Aorta (tissue), 5 donors: ENCODE measurements at places on chromosomes 11 and 22. TPM values are rescaled to one million over a fixed set of nuclear protein-coding genes. Genes with fewer than 3 reads are reported as not detected.

GRCh38 chr22:50114221-50115021, 24.6 kb downstream of the MOV10L1 start:
- no peaks in the 10 kb centered on the region for H3K27me3 ChIP-seq
- no peak overlapping the region for H3K4me3 ChIP-seq
- no peaks in the 10 kb centered on the region for H3K36me3 ChIP-seq
- peak overlapping the region; percentile 83 for H3K27ac ChIP-seq
- no peak for DNase-seq
- no peaks in the 10 kb centered on the region for H3K4me1 ChIP-seq

DNA sequence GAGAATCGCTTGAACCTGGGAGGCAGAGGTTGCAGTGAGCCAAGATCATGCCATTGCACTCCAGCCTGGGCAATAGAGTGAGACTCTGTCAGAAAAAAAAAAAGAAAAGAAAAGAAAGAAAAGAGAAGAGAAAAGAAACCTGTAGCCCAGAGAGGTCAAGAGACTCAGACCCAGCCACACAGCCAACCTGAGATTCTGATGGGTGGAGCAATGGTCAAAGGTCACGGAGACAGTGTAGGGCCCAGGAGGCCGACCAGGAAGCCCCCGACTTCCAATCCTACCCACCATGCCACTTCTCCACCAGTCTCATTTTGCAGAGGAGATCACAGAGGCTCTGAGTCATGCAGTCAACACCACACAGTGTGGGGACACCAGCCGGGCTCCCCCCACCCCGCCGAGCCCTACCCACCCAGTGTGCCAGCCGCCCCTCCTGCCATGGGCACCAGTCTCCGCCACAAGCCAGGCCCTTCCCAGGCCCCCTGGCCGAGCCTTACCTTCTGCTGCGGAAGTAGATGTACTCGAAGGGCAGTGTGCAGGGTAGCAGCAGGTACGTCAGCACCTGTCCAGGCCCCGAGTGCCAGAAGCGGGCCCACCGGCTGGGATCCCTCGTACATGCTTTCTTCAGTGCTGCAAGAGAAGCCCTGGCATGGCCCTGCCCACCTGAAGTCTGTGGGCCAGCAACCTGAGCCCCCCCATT, 7.9 kb downstream of the PNPLA5 start:
- H3K4me3 ChIP-seq: no peak overlapping the region
- peak; percentile 65 for DNase-seq
- H3K27me3 ChIP-seq: no peaks in the 10 kb centered on the region
- no peaks in the 10 kb centered on the region for H3K36me3 ChIP-seq
- H3K4me1 ChIP-seq: no peaks in the 10 kb centered on the region

DNA sequence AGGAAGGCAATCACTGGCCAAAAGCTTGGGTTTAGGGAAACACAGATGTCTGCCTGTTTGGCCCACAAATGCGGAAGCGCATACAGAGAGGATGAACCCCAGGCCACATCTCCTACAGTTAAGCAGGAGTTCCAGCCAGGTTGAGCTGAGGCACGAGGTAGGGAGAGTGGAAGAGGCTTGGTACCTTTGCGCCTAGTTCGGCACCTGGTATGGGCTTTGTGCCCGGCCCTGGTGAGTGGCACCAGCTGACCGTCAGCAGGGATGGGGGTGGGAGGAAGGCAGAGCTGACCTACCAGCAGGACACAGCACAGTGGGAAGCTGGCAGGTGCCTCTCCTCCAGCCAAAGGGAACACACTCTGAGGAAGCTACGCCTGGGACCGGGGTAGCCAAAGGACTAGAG, 57.6 kb downstream of the KCNC1 start:
- no peak overlapping the region for H3K4me3 ChIP-seq
- no peak overlapping the region for H3K27ac ChIP-seq
- H3K27me3 ChIP-seq: no peaks in the 10 kb centered on the region
- no peaks in the 10 kb centered on the region for H3K36me3 ChIP-seq
- no peaks in the 10 kb centered on the region for H3K4me1 ChIP-seq
- DNase-seq: no peak

- no peaks in the 10 kb centered on the region for H3K36me3 ChIP-seq
- H3K27me3 ChIP-seq: no peaks in the 10 kb centered on the region
- peak; percentile 33 for DNase-seq
- no peak overlapping the region for H3K4me3 ChIP-seq
- no peaks in the 10 kb centered on the region for H3K4me1 ChIP-seq
Observed at GRCh38 chr11:2443406-2443805, 908 bp downstream of the TRPM5 start.

DNA sequence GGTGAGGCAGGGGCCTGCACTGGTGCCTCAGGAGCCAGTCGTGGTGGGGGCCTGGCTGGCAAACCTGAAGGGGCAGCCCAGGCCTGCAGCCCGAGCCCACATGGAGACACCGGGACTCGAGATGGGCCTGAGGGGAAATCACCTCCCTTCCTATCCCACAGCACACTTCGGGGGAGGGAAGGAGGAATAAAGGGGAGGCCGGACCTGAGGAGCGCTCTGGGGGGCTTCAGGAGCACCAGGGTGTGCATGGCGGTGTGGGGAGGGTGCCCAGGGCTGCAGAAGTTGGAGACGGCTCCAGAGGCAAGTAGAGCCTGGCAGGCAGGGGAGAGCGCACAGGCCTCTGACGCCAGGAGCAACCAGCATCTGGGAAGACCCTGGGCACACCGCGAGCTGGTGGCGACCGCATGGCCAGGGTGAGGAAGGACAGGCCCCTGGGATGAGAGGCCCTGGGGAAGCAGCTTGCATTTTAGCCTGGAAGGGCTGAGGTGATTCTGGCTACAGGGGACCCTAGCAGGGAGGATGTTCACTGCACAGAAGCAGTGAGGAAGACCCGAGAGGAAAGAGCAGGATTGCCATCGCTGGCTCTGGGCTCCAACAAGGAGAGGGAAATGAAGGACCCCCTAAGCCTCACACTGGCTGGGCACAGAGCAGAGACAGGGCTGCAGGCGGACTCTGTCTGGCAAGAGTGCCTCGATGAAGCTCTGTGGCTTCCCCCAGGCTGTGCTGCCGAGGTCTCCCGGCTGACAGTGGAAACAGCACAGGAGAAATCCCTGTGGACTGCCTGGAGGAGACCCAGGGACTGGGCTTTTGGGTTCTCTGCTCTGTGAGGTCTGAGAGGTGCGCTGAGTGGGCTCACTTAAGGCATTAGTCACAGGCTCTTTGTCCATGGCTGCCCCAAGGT, 457.7 kb downstream of the BRD1 start:
- no peaks in the 10 kb centered on the region for H3K27me3 ChIP-seq
- no peaks in the 10 kb centered on the region for H3K36me3 ChIP-seq

- H3K4me1 ChIP-seq: no peaks in the 10 kb centered on the region
- H3K4me3 ChIP-seq: no peak overlapping the region
- H3K27ac ChIP-seq: no peak overlapping the region
- H3K36me3 ChIP-seq: no peaks in the 10 kb centered on the region
Observed at GRCh38 chr11:36627471-36627870, 29.4 kb upstream of the RAG2 start.

H19 gene
- 318 TPM for total RNA-seq

NRXN2 gene
- total RNA-seq: 21.6 TPM

GRCh38 chr22:34880662-34881061, 185.3 kb upstream of the ISX start:
- no peaks in the 10 kb centered on the region for H3K27me3 ChIP-seq
- no peak overlapping the region for H3K4me3 ChIP-seq
- DNase-seq: no peak
- no peaks in the 10 kb centered on the region for H3K36me3 ChIP-seq
- no peak overlapping the region for H3K27ac ChIP-seq

OR8D1 gene
- not detected for total RNA-seq

ARHGAP20 gene
- 3.5 TPM for total RNA-seq

- H3K27me3 ChIP-seq: no peaks in the 10 kb centered on the region
- no peaks in the 10 kb centered on the region for H3K36me3 ChIP-seq
- no peaks in the 10 kb centered on the region for H3K4me1 ChIP-seq
- peak; percentile 53 for DNase-seq
Observed at GRCh38 chr22:25403811-25404471, 160.5 kb upstream of the GRK3 start.

- H3K27me3 ChIP-seq: no peaks in the 10 kb centered on the region
- H3K4me3 ChIP-seq: no peak overlapping the region
- no peak for DNase-seq
- no peaks in the 10 kb centered on the region for H3K36me3 ChIP-seq
Observed at GRCh38 chr22:22057617-22058378, 75.2 kb upstream of the TOP3B start.

SEC14L2 gene
- 14.7 TPM for total RNA-seq

MS4A12 gene
- not detected for total RNA-seq

ME3 gene
- total RNA-seq: 27.7 TPM

TPBGL gene
- 0.30 TPM for total RNA-seq

SART1 gene
- 50.9 TPM for total RNA-seq

GRCh38 chr22:33741025-33741424, 179.3 kb downstream of the LARGE1 start:
- H3K4me1 ChIP-seq: no peaks in the 10 kb centered on the region
- DNase-seq: no peak
- no peaks in the 10 kb centered on the region for H3K36me3 ChIP-seq
- no peak overlapping the region for H3K4me3 ChIP-seq
- H3K27me3 ChIP-seq: no peaks in the 10 kb centered on the region
- H3K27ac ChIP-seq: no peak overlapping the region

OR56A1 gene
- 0.13 TPM for total RNA-seq

- no peaks in the 10 kb centered on the region for H3K4me1 ChIP-seq
- DNase-seq: peak; percentile 89
- no peaks in the 10 kb centered on the region for H3K27me3 ChIP-seq
- H3K36me3 ChIP-seq: no peaks in the 10 kb centered on the region
- peak overlapping the region; percentile 74 for H3K27ac ChIP-seq
- no peak overlapping the region for H3K4me3 ChIP-seq
Observed at GRCh38 chr22:24176630-24177029, 4.7 kb upstream of the SUSD2 start.

DNA sequence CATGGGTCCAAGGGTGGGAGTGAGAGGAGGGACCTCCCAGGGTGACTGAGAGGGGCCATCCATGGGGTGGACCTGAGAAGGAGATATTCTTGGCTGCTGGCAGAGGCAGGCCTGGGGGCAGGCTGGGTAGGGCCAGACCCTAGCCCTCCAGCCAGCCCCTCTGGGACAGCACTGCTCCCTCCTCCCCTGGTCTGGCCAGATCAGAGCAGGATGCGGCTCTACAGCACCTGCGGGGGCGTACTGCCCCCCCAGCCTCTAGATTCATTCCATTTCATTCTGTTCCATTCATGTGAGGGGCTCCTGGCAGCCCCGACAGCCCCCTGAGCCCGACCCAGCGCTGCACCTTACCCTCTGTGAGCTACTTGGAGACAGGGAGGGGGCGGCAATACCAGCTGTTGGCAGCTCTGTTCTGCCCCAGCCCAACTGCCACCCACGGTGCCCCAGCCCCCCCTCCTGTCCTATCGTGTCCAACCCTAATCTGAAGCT, 34.3 kb upstream of the MYRF start:
- DNase-seq: no peak
- no peak overlapping the region for H3K4me3 ChIP-seq
- no peak overlapping the region for H3K27ac ChIP-seq
- H3K27me3 ChIP-seq: no peaks in the 10 kb centered on the region
- H3K4me1 ChIP-seq: no peaks in the 10 kb centered on the region

MISFA gene
- total RNA-seq: 6.6 TPM

CCDC87 gene
- total RNA-seq: 0.19 TPM

DNA sequence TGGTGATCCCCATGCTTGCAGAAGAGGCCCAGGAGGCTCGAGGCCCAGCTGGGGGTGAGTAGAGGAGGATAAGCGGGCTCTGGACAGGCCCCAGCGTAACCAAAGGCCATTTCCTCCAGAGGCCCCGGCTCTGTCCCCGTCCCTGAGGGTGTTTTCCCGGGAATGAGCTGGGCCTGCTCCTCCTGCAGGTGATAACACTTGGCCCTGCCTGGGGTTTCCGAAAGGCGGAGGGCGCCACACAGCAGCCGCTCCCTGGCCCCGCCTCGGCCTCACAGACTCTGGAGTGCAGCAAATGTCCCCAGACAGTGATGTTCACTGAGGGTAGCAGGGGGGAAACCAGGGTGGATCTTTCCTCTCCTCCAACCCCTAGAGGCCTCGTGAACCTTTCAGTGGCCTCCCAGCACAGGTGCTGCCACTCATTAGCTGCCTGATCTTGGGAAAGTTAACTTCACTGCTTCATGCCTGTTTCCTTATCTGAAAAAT, 10.5 kb upstream of the MGAT3 start:
- H3K36me3 ChIP-seq: no peaks in the 10 kb centered on the region
- no peak for DNase-seq
- H3K27ac ChIP-seq: no peak overlapping the region
- H3K4me1 ChIP-seq: no peaks in the 10 kb centered on the region
- no peak overlapping the region for H3K4me3 ChIP-seq
- no peaks in the 10 kb centered on the region for H3K27me3 ChIP-seq

GRCh38 chr11:12683874-12684273, 9.7 kb downstream of the TEAD1 start:
- H3K36me3 ChIP-seq: no peaks in the 10 kb centered on the region
- no peak for DNase-seq
- no peak overlapping the region for H3K4me3 ChIP-seq
- H3K27me3 ChIP-seq: no peaks in the 10 kb centered on the region
- no peak overlapping the region for H3K27ac ChIP-seq

- no peak for DNase-seq
- peak overlapping the region; percentile 72 for H3K4me3 ChIP-seq
- H3K4me1 ChIP-seq: no peaks in the 10 kb centered on the region
- H3K27ac ChIP-seq: no peak overlapping the region
- no peaks in the 10 kb centered on the region for H3K27me3 ChIP-seq
- no peaks in the 10 kb centered on the region for H3K36me3 ChIP-seq
Observed at GRCh38 chr22:43088627-43088983, 586 bp downstream of the TTLL1 start.

DNA sequence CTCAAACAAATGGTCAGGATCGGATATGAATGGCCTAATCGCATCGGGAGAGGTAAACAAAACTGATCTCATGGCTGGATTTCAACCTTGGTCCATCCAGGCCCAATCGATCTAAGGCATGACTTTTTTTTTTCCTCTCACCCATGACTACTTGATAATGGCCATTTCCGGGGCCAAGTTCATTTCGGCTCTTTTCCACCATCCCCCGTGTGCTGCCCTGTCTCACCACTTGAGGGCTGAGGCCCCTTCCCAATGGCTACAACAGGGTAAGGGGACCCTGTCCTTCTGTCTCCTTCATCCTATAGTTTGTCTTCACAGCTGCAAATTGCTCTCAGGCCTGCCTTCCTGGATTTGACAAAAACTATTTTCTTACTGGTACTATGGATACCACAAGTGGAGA, 26.7 kb downstream of the GRAP2 start:
- no peaks in the 10 kb centered on the region for H3K4me1 ChIP-seq
- H3K36me3 ChIP-seq: no peaks in the 10 kb centered on the region
- H3K4me3 ChIP-seq: no peak overlapping the region
- DNase-seq: no peak

PRG3 gene
- total RNA-seq: not detected

GRCh38 chr11:18225913-18226312, 10.7 kb downstream of the SAA4 start:
- H3K4me3 ChIP-seq: no peak overlapping the region
- DNase-seq: no peak
- H3K4me1 ChIP-seq: no peaks in the 10 kb centered on the region

SEC14L3 gene
- total RNA-seq: not detected

- H3K27me3 ChIP-seq: no peaks in the 10 kb centered on the region
- peaks cover 5% of the 10 kb centered on the region for H3K36me3 ChIP-seq
- no peak overlapping the region for H3K27ac ChIP-seq
Observed at GRCh38 chr11:104944076-104944475, 24.3 kb downstream of the CASP4 start.

TMEM45B gene
- 0.72 TPM for total RNA-seq

- no peak overlapping the region for H3K27ac ChIP-seq
- peak overlapping the region; percentile 98 for H3K4me3 ChIP-seq
- no peaks in the 10 kb centered on the region for H3K27me3 ChIP-seq
- H3K4me1 ChIP-seq: no peaks in the 10 kb centered on the region
- H3K36me3 ChIP-seq: peaks cover 2% of the 10 kb centered on the region
Observed at GRCh38 chr22:19429950-19430889, 1.3 kb downstream of the HIRA start.
